ENCODE measurements at places on chromosomes 12 and 14. TPM values are rescaled to one million over a fixed set of nuclear protein-coding genes. Genes with fewer than 3 reads are reported as not detected.

The OTUB2 gene
- not detected for total RNA-seq

The RAD9B gene
- 1.5 TPM for total RNA-seq

The VDR gene
- total RNA-seq = 0.92 TPM

The PITPNM2 gene
- total RNA-seq = 29.2 TPM

The SLC11A2 gene
- 43.1 TPM for total RNA-seq

The ADGRD1 gene
- not detected for total RNA-seq

The SLC10A1 gene
- total RNA-seq = not detected

The PSMA6 gene
- 72.3 TPM for total RNA-seq

The GRIP1 gene
- 0.73 TPM for total RNA-seq

The OR8S1 gene
- total RNA-seq = not detected

The JAG2 gene
- 0.84 TPM for total RNA-seq

The PTPRQ gene
- not detected for total RNA-seq

The CACNA1C gene
- total RNA-seq = 0.14 TPM

The C12orf60 gene
- total RNA-seq = not detected

The SDR9C7 gene
- not detected for total RNA-seq

The POTEM gene
- total RNA-seq = not detected

The IL26 gene
- not detected for total RNA-seq

The RAB15 gene
- total RNA-seq = 2.9 TPM

The FAM181A gene
- not detected for total RNA-seq

The LAG3 gene
- total RNA-seq = 9.3 TPM

The PROX2 gene
- total RNA-seq = 0.43 TPM

Data from CD8-positive, alpha-beta T cell (primary cell).